Activated CD8-positive, alpha-beta memory T cell treated with anti-CD3 and anti-CD28 coated beads for 1 hour (primary cell): ENCODE measurements at places on chromosomes 4 and X.

GRCh38 chr4:133929531-133930239, 271.9 kb downstream of the PABPC4L start:
- DNase-seq, result no peak

DNA sequence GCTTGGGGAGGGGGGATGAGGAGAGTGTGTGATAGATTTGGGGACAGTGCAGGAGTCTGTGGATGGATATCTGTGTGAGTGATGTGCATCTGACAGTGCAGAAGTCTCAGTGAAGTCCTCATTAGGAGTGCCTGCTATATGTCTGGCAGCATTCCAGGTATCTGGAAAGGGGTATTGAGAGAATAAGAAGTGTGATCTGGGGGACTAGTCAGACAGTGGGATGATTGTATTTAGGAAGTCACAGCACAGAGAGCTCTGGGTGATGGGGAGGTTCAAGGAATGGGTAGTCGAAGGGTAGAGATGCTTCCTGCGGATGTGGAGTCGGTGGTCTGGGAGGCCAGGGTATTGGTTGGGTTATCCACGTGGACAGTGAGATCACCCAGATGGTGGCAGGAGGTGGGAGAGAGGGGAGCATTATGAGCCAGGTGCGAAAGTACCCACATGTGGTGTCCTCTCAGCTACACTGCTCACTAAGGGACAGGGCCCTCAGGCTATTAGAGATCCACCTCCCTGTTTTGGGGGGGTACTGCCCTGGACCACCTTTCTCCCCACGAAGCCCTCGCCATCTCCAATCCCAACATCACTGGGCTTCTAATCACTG, 9.8 kb downstream of the MAGED2 start:
- DNase-seq, result no peak

GRCh38 chrX:91434351-91435168, at the start of gene PABPC5:
Gene PABPC5, plus strand, starts transcription at chrX:91434839. Its CDS starts 739 bp downstream, at chrX:91435578.
- DNase-seq, result no peak

DNA sequence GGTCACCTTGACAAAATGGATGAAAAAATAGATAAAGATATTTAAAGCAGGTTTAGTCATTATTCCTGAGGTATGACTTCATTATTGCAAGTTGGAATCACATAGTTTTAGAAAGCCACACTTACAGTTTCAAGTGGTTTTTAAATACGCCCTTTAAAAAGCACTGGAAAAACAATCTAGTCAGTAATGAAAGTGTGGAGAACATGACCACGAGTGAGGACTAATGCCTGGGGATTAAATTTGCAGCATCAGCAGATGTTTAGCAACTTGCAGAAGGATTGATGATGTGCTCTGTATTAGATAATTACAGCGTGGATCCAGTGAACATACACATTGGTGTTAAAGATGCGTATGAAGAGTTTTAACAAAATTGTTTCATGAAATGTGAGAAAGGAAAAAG, 5.9 kb downstream of the SPARCL1 start:
- DNase-seq, result no peak

GRCh38 chr4:165474784-165475705, 96.2 kb downstream of the CPE start:
- DNase-seq, result no peak

DNA sequence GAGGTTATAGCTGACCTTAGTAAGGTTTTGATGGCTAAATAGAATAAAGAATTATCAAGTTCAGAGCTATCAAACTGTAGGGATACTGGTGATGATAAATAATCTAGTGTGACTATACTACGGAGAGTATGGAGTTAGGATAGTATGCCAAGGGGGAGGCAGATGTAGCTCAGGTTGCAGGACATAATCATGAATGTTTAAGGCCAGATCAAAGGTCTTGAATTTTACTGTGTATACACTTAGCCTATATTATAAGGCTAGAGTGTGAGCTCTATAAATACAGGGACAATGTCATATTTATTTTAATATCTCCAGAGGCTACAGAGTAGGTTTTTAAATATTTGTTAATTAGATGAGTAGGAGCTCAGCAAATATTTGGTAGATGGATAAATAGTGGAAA, 131.1 kb upstream of the STIM2 start:
- no peak for DNase-seq

DNA sequence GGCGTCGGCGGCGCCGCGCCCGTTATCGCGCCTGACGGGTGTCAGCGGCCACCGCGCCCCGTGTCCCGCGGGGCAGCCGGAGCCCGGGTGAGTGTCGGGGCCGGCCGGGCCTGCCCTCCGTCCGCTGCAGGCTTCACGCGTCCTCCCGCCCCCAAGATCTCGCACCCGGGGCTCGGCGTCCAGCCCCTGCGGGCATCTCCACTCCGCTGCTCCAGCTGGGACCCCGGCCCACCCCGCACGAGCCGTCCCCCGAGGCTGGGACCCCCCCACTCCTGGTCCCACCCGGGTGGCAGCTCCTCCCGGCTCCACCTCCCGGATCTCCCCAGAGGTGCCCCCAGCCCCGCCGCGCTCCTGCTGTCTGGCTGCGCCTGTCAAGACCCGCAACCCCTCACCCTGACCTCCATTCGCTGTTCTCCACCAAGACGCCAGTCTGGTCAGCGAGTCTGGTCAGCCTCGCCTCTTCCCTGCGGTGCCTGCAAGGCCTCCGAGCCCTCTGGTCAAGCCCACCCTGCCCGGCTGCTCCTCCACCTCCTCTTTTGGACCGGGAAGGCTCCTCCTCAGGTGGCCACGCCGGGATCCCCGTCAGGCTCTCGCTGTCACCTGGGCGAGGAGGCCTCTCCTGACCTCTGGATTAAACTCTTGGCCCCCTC, 66.0 kb upstream of the NKX1-1 start:
- DNase-seq, result no peak

DNA sequence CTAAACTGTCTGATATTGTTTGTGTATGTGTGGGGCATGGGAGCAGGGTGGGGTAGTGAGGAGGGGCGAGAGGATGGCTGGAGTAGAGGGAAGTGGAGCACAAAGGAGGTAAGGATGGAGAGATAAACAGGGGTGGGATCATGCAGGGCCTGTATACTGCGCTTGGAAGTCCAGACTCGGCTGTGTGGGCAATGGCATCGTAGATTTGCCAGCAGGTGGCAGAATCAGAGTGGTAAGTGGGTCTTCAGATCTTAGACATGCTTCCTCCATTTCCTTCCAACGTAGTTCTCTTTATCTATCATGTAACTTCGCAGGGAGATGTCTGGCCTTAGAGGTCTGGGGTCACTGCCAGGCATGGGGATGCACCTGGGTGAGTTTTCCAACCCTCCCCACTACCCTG, 155.5 kb downstream of the PDGFRA start:
- DNase-seq, result no peak

GRCh38 chr4:182752158-182752910, 164.9 kb downstream of the DCTD start:
- DNase-seq, result no peak
